Right ventricle myocardium superior (tissue), 1 donor: ENCODE measurements at places on chromosomes 2 and 18. TPM values are rescaled to one million over a fixed set of nuclear protein-coding genes. Genes with fewer than 3 reads are reported as not detected.

- no peak for DNase-seq
Observed at GRCh38 chr2:63614983-63615945, 26.5 kb downstream of the MDH1 start.

The ANKRD62 gene
- not detected for total RNA-seq

GRCh38 chr2:144414324-144414845, 105.5 kb downstream of the ZEB2 start:
- peak; percentile 42 for DNase-seq

DNA sequence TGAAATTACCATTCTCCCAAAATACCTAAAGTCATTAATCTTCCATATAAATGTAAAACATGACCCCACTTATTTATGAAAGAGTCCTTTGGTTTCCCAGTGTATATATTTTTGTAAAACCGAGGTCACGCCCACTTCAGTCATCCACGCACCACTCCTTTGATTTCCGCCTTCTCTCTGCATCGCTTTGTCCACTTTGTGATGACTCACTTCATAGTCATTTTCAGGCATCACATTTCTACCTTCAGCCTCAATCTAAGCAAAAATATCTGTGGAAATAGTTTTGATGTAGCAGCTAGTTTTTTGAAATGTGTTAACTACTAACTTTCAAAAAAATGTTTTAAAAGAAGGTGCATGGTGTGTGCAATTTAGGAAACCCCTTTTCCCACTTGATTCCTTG, 793.5 kb upstream of the SOX11 start:
- DNase-seq, result no peak

DNA sequence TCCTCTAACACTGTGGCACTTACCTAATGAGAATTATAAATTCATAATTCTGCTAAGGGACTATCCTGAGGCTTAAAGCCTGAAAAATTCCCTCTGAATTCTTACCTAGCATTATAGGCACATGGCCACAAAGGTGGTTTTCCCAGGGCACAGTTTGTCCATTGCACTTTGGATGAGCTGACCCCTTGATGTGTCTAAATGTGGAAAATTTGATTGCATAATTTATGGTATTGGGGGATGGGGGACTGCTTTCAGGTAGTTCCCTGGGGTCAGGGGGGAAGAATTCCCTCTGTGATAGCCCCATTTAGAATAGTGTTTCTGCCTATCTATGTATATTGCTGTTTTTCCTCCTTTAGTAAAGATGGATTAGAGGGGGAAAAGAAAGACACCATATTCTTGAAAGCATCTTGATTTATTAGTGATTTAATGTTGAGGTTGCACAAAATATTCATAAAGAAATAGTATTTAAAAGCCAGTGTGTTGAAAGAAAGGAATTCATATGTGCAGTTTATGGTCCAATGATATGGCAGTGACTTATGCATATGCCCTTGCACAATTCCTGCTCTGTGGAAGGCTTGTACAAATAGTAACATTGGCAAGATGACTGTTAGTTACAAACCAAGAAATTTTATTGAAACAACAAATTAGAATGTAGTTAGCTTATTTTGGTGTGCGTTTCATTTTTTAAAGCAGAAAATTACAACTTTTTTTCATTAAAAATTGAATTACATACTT, 8.7 kb upstream of the HTR2B start:
- DNase-seq, result no peak

DNA sequence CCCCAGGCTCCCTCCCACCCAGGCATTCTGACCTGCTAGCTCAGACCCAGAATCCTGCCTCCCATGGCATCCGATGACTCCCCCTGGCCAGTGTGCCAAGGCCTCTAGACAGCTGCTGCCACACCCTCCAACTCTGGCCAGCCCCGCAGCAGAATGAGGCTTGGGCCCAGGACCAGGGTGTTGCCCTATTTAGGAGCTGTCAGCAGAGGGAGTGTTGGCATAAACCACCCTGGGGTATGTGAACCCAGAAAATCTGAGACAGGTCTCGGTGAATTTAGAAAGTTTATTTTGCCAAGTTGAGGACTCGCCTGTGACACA, 134.3 kb downstream of the KLHL29 start:
- DNase-seq, result peak; percentile 46

The APLF gene
- 4.0 TPM for total RNA-seq

The UGT1A9 gene
- total RNA-seq, result not detected
